Vagina (tissue), 2 donors: ENCODE measurements at places on chromosomes 4 and X.

DNA sequence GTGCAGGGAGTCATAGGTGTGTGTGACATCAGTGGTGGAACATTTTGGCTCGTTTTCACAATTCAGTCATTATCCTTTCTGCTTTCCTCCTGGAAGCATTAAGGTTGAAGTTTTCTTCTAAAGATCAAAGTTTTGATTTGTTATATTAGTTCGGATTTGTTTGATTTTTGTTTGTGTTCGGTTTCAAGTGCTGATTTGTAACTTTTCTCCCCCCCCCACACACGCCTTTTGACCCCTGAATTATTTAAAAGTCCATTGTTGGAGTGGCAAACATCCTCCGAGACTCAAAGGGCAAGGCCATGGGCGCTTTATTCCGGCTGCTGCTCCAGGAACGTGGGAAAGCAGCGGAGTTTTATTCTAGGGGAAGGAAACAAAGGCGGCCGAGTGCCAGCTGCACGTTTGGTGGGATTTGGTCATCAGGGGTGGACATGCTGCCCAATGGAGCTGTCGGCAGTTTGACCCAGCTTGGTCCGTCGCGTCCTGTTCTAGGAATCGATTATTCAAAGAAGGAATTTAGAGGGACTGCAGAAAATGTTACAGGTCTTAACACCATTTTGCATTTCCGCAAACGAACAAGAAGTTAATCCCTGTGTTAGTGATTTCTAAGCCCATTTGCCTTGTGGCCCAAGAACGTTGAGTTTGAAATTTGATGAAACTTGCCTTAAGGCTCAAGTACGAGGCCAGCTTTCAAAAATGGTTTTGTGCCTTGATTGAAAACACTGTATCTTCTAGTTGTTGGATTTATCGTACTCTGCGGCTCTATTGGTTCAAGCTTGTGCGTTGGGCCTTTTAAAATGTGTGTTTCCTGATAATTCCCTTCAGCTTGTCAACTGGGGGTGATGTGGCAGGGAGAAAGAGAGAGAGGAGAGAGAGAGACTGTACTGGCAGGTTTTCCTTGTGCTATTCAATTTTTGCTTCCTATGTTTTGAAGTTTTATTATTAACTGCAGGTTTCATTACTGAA lies 565 bp upstream of the ZNF41 start:
- DNase-seq, result no peak

DNA sequence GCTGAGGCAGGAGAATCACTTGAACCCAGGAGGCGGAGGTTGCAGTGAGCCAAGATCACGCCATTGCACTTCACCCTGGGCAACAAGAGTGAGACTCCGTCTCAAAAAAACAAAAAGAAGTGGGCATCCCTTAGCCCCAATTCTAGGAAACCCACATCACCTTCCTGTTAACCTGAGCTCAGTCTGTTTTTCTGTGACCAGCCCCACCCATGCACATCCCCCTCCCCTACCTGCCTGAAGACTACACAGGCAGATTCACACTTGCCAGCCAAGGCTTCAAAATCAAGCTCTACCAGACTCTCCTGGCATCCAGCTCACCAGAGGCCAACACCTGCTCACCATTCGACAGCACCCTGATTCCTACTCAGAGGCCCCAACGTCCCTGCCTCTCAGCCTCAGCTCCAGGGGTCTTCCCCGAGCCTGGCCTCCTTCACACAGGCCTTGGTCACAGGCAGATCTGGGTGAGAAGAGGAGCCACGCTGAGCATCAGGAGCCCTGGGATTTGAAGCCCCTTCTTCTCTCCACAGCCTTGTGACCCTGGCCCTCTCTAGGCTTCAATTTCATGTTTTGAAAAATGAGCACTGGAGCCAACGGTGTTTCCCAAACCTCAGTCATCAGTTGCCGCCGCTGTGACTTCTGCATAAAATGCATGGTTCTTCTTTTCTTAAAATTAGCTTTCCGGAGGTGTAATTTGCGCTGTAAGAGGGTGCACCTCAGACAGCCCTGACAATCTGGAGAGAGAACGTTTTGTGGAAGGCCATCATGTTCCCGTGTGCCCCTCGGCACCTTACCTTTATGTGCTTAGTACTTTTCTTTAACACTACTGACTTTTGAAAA lies 47.3 kb downstream of the JAKMIP1 start:
- no peak for DNase-seq

DNA sequence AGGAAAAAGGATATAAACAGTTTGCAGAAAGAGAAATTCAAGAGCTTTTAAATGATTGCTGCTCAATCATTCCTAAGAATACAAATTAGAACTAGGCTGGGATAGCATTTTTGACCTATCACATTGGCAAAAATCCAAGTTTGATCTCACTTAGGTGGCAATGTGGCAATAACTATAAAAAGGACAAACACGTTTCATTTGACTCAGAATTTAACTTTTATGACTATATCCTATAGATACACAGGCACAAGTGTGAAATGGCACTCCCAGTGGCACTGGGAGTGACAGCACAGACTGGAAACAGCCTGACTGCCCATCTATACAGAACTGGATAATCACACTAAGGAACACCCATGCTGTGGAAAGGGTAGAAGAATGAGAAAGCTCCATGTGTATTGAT lies 11.1 kb downstream of the CENPU start:
- no peak for DNase-seq

DNA sequence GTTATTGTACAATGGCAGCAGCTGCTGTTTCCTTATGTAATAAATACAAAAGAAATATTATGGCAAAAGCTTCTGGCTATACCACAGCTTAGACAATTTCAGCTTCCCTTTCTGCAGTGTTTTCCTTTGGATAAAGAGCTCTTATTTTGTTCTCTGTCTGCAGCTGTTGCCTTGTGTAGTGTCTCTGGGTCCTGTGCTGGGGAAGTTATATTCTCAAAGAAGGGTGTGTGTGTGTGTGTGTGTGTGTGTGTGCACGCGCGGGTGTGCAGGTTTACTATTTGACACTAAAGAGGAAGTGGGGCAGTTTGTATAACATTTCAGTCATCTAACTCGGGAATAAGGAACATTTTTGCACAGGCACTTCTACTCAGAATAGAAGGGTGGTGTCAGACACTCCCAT lies 83.6 kb downstream of the REPS2 start:
- no peak for DNase-seq

GRCh38 chr4:98446499-98447375 lies 185.6 kb downstream of the RAP1GDS1 start:
- no peak for DNase-seq

DNA sequence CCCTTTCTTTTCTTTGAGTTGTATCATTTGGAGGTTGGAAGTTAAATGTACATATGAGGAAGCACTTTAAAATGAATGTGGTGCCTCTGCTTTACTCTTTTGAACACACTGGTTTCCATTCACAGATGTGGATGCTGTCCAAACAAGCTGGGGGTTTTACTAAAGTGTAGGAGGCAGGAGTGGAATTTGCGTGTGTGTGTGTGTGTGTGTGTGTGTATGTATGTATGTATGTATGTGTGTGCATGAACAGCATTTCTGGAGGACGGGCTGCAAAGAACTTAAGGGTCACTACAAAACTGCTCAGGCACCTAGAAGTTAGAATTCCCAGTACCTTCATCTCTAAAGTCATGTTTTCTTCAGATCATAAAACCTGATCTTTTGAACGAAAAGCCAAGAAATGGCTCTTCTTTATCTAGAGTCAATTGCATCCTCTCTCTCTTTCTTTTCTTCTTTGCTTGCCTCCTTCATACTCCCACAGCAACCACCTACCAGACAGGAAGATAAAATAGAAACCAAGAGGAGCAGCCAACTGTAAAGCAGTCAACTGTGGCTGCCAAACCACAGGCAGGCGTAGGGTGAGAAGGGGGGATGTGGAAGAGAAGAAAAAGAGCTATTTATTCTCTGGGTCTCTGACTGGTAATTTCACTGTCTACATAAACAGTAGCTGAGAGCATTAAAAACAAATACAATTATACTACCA lies 177.0 kb upstream of the RASGEF1B start:
- no peak for DNase-seq

DNA sequence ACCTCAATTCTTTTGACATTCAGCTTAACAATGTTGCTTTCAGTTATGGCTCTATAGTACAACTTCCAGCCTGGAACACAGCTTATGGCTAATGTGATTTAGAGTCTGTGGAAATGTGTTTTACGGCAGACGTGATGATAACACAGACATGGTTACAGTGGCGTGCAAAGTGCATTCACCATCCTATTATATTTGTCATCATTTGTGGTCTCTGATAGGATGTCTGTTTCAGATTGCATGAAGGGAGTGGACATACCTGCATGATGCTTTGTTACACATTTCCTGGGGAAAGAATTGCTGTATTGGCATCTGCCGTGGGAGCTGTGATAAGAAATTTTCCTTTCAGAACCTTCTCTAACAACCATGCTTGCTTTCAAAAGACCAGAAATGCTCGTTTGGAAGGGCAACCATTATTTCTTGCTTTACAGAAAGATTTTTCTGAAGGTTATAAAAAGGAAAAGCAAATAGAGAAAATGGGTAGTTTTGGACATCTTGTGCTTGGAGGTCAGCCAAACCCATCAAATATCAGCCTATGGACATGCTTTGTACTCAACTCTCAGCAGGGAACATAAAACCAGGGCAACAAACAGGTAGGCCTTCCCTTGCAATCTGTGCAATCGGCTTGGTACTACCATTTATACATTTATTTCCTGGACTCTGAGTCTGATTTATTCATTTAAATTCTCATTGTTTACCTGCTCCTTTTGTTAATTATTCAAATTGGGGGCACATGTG lies 273.9 kb downstream of the TLL1 start:
- no peak for DNase-seq

DNA sequence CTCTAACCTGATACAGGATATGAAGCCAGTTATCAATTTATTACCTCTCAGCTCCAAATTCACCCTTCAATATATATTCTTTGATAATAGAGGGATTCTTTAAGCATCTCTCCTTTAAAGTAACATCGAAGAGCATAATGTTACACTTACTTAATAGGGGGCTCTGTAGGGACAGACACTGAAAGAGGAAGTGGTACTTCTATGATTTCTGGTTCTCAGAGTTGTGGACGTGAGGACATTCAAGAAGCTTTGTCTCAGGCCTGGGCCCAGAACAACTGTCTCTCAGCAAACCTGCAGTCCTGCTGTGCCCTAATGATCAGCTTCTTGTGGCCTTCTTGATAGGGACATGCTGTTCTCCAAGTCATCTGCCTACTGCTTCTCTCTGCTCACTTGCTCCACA lies 4.2 kb upstream of the ZXDB start:
- DNase-seq, result no peak

DNA sequence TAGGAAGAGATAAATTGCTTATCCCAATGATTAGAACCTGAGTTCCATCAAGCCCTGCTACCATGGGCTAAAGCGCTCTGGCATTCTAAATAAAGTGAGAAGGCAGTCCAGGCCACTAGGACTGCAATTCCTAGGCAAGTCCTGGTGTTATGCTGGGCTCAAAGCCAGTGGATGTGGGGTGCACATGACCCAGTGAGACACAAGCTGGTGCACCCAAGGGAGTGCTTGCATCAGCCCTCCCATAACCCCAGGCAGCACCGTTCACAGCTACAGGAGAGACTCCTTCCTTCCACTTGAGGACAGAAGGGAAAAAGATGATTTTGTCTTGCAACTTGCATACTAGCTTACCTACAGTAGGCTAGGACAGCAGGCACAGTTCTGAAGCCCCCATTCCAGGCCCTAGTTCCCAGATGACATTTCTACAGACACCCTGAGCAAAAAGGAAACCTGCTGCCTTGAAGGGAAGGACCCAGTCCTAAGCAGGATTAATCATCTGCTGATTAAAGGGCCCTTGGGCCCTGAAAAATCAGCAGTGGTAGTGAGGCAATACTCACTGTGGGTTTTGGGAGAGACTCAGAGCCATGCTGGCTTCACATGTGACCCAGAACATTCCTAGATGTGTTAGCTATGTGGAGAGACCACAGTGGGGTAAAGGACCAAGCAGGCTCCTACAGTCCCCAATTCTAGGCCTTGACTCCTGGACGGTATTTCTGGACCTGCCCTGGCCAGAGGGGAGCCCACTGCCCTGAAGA lies 77.8 kb downstream of the KLHL13 start:
- no peak for DNase-seq

GRCh38 chr4:170990989-170991589 lies 822.1 kb upstream of the GALNTL6 start:
- DNase-seq, result no peak

- no peak for DNase-seq
These were observed 38.3 kb downstream of the AFAP1 start for GRCh38 chr4:7901311-7901885.

DNA sequence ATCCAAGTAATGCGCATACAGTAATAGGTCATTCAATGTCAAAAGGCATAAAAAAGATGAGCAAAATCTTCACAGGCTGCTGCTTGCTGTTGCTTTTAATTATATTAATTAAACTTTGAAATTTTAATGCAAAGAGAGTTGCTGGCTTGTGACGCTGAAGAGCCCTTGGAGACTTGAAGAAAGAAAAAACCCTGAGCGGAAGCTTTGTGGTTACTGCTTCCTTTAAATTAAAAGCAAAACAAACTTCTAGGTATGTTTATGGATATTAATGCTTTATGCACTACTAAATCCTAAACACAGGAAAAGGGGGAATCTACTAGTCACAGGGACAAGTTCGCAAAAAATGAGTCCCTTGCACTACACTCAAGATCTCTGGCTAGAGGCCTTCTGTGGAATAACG lies 166.7 kb downstream of the ANTXR2 start:
- DNase-seq, result no peak

DNA sequence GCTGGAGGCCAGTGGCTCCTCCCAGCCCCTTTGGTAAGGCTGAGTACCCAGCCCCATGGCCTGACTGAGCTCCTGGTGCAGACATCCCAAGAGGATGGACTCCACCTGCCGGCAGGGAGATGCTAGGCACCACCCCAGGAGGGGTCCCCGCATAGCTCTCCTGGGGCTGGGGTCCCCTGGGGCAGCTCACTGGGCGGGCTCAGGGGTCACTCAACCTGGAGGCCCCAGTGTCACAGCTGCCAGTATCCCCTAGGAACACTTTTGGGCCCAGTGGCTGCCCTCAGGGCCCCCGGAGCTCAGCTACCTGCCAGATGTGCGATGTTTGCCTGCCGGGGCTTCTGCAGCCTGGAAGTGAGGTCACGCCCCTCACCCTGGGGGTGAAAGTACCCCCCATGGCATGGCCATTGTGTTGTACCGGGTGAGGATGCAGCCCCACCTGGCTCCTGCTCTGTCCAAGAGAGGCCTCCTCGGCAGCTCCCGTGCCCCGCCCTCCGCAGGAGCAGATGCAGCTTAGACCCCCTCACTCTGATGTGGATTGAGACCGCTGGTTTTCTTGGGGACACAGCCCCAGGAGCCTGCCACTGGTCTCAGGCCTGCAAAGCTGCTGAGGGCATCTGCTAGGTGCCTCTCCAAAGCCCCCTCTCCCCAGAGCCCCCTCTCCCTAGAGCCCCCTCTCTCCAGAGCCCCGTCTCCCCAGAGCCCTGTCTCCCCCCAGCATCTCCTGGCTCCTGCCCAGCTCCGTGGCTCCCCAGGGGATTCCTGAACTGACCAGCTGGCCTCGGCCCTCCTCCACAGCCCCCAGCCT lies 6.7 kb upstream of the HGFAC start:
- DNase-seq, result no peak

GRCh38 chr4:24514808-24515207 lies 69.5 kb downstream of the DHX15 start:
- DNase-seq, result no peak

GRCh38 chr4:84389406-84389805 lies 109.7 kb downstream of the NKX6-1 start:
- DNase-seq, result no peak
